ENCODE measurements at places on chromosomes 2 and 18. TPM values are rescaled to one million over a fixed set of nuclear protein-coding genes. Genes with fewer than 3 reads are reported as not detected.
A peak's percentile ranks its signal among the peaks of the same experiment; 100 is the strongest.

GRCh38 chr2:99810225-99810624 lies 320.4 kb upstream of the REV1 start:
- no peak overlapping the region for H3K4me3 ChIP-seq
- H3K36me3 ChIP-seq, result no peaks in the 10 kb centered on the region
- H3K27me3 ChIP-seq, result no peaks in the 10 kb centered on the region

GRCh38 chr18:12828116-12829051 lies 55.7 kb downstream of the PTPN2 start:
- DNase-seq, result no peak
- H3K36me3 ChIP-seq, result peaks cover 60% of the 10 kb centered on the region
- no peak overlapping the region for H3K27ac ChIP-seq
- no peak overlapping the region for H3K4me3 ChIP-seq
- H3K4me1 ChIP-seq, result no peaks in the 10 kb centered on the region
- H3K27me3 ChIP-seq, result no peaks in the 10 kb centered on the region

GRCh38 chr2:215705771-215706361 lies 270.0 kb upstream of the FN1 start:
- no peak overlapping the region for H3K4me3 ChIP-seq
- H3K27ac ChIP-seq, result no peak overlapping the region
- H3K36me3 ChIP-seq, result no peaks in the 10 kb centered on the region
- H3K27me3 ChIP-seq, result no peaks in the 10 kb centered on the region
- no peaks in the 10 kb centered on the region for H3K4me1 ChIP-seq

- no peak overlapping the region for H3K4me3 ChIP-seq
- H3K27me3 ChIP-seq, result no peaks in the 10 kb centered on the region
- H3K4me1 ChIP-seq, result no peaks in the 10 kb centered on the region
- DNase-seq, result no peak
- H3K36me3 ChIP-seq, result no peaks in the 10 kb centered on the region
Measured at GRCh38 chr2:6986912-6987361, 69.7 kb downstream of the RNF144A start.

DNA sequence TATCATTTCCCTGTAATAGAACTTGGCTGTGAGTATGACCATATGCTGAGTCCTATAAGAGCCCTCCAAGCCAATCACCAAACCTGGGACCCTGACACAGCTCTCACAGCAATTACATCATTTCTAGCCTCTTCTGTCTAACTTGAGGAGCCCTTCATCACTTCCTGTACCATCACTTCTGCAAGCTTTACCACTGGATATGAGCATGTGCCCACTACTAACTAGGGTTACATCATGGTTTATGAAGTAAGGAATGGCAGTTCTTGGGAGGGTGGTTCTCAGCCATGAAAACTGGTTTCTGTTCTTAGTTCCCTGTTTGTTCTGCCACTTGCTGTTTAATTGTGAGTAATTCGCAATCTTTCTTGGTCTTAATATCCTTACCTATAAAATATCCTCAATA lies 31.0 kb upstream of the EPB41L3 start:
- no peak overlapping the region for H3K27ac ChIP-seq
- H3K36me3 ChIP-seq, result no peaks in the 10 kb centered on the region
- no peak overlapping the region for H3K4me3 ChIP-seq
- H3K4me1 ChIP-seq, result no peaks in the 10 kb centered on the region
- no peak for DNase-seq
- H3K27me3 ChIP-seq, result no peaks in the 10 kb centered on the region

DNA sequence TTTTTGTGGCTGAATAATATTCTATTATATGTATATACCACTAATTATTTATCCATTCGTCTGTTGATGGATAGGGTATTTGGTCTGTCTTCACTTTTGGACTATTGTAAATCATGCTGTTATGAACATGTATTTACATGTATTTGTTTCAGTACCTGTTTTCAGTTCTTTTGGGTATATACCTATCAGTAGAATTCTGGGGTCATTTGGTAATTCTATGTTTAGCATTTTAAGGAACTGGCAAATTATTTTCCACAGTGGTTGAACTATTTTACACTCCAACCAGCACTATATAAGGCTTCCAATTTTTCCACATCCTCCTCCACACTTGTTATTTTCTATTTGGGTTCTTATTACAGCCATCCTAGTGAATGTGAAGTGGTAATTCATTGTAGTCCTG lies 12.4 kb upstream of the TANK start:
- H3K27ac ChIP-seq, result no peak overlapping the region
- H3K4me1 ChIP-seq, result peaks cover 5% of the 10 kb centered on the region
- peaks cover 30% of the 10 kb centered on the region for H3K36me3 ChIP-seq
- DNase-seq, result no peak

WNT10A gene
- 10.8 TPM for total RNA-seq

GRCh38 chr2:16225545-16225944 lies 285.2 kb downstream of the MYCN start:
- H3K4me1 ChIP-seq, result no peaks in the 10 kb centered on the region
- no peak overlapping the region for H3K4me3 ChIP-seq
- H3K27me3 ChIP-seq, result no peaks in the 10 kb centered on the region
- no peak for DNase-seq
- no peaks in the 10 kb centered on the region for H3K36me3 ChIP-seq

GRB14 gene
- 0.69 TPM for total RNA-seq

DNA sequence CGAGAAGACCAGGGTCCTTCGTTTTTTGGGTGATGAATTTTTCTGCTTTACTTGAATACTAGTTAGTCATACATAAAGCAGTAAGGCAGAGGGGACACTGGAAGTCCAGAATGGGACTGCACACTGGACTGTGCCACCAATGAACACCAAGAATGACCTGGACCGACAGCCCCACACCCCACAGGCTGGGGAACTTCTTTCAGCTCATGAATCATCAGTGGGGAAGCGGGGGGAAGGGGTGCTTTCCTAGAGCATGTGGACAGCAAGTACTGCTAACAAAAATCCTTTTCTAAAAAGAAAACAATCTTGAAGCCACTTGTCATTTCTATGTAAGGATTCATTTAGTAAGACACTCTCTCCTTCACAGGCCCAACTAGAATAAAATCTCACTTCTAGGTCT lies 86.0 kb downstream of the DTNB start:
- no peak for DNase-seq
- no peaks in the 10 kb centered on the region for H3K27me3 ChIP-seq
- peaks cover 6% of the 10 kb centered on the region for H3K4me1 ChIP-seq
- no peak overlapping the region for H3K27ac ChIP-seq
- H3K4me3 ChIP-seq, result no peak overlapping the region

STK36 gene
- 10.5 TPM for total RNA-seq

DNA sequence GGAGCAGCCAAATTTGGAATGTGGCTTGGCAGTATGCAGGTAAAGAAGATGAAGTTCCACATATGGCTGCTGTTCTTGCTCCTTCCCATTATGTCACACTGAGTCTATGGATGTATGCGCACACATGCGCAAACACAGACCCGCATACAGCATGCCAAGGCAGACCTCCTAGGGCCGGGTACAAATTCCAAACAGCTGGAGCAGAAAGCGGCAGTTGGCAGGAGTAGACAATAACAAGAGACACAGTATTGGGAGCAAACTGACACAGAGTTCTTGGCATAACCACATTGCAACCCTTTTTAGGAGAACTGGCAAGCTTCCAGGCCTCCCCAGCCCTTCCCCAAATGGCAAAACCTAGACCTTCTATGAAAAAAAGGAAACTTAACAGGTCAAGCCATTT lies 268.9 kb downstream of the SP3 start:
- no peak for DNase-seq
- no peaks in the 10 kb centered on the region for H3K4me1 ChIP-seq
- no peak overlapping the region for H3K4me3 ChIP-seq
- H3K27me3 ChIP-seq, result no peaks in the 10 kb centered on the region
- no peak overlapping the region for H3K27ac ChIP-seq
- no peaks in the 10 kb centered on the region for H3K36me3 ChIP-seq

DNA sequence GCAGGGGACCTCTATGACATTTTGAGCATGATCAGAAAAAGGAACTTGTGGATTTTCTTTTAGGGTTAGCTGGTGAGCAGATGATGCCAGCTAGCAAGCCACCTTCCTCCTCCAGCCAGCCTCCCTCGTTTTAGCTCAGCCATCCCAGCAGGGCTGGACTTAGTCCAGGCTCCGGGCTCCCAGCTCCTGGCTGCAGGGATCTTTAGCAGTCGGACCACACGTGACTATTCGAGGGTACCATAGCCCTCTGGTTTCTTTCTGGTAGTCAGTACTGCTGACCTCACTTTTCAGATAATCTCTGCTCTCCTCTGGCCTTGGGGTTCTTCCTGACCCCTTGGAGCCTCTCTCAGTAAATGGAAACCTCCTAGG lies 31.8 kb downstream of the NCK2 start:
- DNase-seq, result no peak
- peaks cover 24% of the 10 kb centered on the region for H3K36me3 ChIP-seq
- H3K4me3 ChIP-seq, result peak overlapping the region; percentile 81
- peak overlapping the region; percentile 85 for H3K27ac ChIP-seq

- H3K27me3 ChIP-seq, result no peaks in the 10 kb centered on the region
- no peak overlapping the region for H3K4me3 ChIP-seq
- H3K27ac ChIP-seq, result no peak overlapping the region
- no peaks in the 10 kb centered on the region for H3K4me1 ChIP-seq
- no peaks in the 10 kb centered on the region for H3K36me3 ChIP-seq
Measured at GRCh38 chr2:13686262-13686661, 946.3 kb upstream of the LRATD1 start.

CCBE1 gene
- not detected for total RNA-seq

DNA sequence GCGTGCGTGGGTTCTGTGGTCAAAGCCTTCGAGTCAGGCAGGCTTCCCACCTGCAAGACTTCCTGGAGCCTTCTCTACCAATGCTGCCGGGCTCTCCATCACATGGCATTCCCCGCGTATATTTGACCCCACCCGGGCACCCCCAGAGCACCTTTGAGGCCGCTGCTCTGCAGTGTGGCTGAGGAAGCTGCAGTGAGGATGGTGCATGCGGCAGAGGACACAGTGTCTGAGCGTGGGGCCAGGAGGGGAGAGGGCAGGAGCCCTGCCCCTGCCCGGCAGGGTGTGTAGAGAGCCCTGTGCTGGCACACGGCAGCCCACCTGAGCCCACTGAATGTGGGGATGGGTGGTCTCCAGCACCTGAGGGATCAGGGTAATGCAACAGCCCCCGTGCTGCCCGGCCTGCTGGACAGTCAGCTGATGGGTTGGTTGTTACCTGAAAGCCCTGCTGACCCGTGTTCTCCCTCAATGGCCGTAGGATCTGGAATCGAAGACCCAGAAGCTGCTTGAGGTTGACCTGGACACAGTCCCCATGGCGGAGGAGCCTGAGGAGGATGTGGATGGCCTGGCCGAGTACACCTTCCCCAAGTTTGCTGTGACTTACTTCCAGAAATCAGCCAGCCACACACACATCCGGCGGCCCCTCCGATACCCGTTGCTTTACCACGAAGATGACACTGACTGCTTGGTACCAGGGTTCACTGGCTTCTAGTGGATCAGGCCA lies 36.8 kb upstream of the GPR17 start:
- DNase-seq, result no peak
- H3K4me3 ChIP-seq, result no peak overlapping the region
- H3K4me1 ChIP-seq, result no peaks in the 10 kb centered on the region
- no peaks in the 10 kb centered on the region for H3K36me3 ChIP-seq
- no peak overlapping the region for H3K27ac ChIP-seq

GRCh38 chr2:8494589-8494988 lies 187.3 kb upstream of the ID2 start:
- no peaks in the 10 kb centered on the region for H3K4me1 ChIP-seq
- H3K4me3 ChIP-seq, result no peak overlapping the region
- no peak for DNase-seq
- H3K27ac ChIP-seq, result no peak overlapping the region
- no peaks in the 10 kb centered on the region for H3K36me3 ChIP-seq

- peak; percentile 76 for DNase-seq
- H3K27ac ChIP-seq, result peak overlapping the region; percentile 87
- H3K4me3 ChIP-seq, result peak overlapping the region; percentile 98
- H3K27me3 ChIP-seq, result no peaks in the 10 kb centered on the region
Measured at GRCh38 chr2:54558188-54559005, 102.3 kb downstream of the SPTBN1 start.

DNA sequence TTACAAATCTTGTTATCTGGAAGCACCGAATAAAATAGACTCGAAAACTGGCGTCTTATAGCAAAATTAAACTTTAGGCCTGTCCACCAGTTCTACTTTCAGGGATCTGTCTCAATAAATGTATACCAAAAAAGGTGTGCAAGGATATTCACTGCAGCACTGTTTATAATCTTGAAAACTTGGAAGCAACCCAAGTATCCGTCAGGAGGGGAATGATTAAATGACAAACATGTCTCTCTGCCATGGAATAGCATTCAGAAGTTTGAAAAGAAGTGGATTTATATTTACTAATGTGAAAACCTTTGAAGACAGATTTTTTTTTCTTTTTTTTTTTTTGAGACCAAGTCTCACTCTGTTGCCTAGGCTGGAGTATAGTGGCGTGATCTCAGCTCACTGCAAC lies 32.3 kb upstream of the SATB2 start:
- H3K4me3 ChIP-seq, result no peak overlapping the region
- DNase-seq, result no peak
- no peaks in the 10 kb centered on the region for H3K4me1 ChIP-seq

GBX2 gene
- total RNA-seq, result not detected

RTP5 gene
- total RNA-seq, result 0.44 TPM

DNA sequence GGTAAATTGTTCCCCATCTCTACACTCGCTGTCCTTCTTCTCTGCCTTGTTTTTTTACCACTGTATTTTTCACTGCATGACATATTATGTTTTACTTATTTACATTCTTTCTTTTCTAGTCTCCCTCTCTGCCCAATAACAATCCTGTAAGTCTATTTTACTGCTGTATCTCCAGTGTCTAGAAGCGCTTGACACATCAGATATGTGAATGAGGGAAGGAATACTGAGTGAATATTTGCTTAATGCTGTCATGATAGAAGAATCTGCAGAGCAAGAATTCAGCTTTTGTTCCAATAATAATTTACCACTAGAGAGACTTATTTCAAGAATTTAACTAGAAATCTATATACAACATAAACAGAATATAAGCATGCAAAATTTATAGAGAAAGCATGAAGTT lies 99.5 kb downstream of the GALNT13 start:
- no peak overlapping the region for H3K27ac ChIP-seq
- H3K4me1 ChIP-seq, result no peaks in the 10 kb centered on the region
- no peaks in the 10 kb centered on the region for H3K36me3 ChIP-seq
- H3K4me3 ChIP-seq, result no peak overlapping the region

DNA sequence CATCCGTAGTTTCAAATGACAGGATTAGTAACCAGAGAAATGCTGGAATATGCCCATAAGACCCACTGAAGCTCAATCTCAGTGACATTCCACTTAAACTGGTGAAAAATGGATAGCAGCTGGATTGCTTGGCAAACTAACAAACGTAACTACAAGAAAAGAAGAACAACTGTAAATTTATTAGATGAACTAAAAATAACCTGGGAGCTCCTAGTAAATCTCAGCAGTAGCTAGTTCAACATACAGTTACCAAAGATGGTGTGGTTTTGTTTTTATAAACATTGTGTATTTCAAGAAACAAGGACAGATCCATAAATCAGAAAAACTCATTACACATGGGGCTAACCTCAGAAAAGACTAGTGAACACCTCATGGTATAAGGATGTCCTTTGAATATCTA lies 531.9 kb downstream of the XIRP2 start:
- no peak for DNase-seq
- H3K27ac ChIP-seq, result no peak overlapping the region
- H3K27me3 ChIP-seq, result no peaks in the 10 kb centered on the region
- H3K4me1 ChIP-seq, result no peaks in the 10 kb centered on the region
- no peak overlapping the region for H3K4me3 ChIP-seq

CDK15 gene
- total RNA-seq, result not detected

CRYGC gene
- not detected for total RNA-seq

- no peaks in the 10 kb centered on the region for H3K4me1 ChIP-seq
- peaks cover 3% of the 10 kb centered on the region for H3K27me3 ChIP-seq
Measured at GRCh38 chr2:226669905-226670304, 129.7 kb downstream of the IRS1 start.
